Stimulated activated CD8-positive, alpha-beta memory T cell treated with anti-CD3 and anti-CD28 coated beads, Interleukin-4, amount 100 ng/mL, for 24 hours (primary cell): ENCODE measurements at places on chromosomes 12 and 14.

- no peak for DNase-seq
These were observed 31.6 kb downstream of the KCNC2 start for GRCh38 chr12:75177997-75178396.

DNA sequence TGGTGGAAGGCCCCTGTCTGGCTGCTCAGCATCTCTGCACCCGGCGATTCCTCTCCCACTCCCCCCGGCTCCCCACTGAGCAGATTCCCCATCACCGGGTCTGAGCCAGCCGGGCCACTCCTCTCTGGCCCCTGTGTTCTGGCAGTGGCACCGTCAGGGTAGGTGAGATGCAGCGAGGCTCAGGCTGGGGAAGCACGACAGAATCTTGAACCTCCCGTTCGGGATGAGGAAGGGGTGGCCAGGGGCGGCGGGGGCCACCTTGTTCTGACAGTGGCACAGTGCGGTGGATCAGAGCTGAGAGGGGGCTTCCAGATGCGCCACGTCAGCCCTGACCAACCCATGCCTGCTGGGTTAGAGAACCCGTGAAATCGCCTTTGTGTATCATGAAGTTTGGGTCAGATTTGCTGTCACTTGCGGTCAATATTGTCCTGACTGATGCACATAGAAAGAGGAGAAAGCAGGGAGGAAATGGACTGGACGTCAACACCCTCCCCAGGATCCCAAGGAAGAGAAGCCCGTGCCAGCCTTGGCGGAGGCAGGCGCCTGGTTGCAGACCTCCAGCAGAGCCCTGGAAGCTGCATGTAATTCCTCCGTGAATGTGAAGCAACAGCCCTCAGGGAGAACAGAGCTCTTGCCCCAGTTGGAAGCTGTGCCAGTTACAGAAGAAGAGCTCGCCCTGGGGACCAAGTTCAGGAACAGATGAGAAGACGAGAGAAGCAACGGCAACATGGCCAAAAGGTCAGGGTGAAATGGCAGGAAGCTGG is 137.1 kb upstream of the SFSWAP start:
- DNase-seq: no peak

- DNase-seq: no peak
These were observed 46.9 kb upstream of the HIF1A start for GRCh38 chr14:61648377-61648776.

- DNase-seq: no peak
These were observed 104.1 kb upstream of the PPP4R3A start for GRCh38 chr14:91614187-91614586.

DNA sequence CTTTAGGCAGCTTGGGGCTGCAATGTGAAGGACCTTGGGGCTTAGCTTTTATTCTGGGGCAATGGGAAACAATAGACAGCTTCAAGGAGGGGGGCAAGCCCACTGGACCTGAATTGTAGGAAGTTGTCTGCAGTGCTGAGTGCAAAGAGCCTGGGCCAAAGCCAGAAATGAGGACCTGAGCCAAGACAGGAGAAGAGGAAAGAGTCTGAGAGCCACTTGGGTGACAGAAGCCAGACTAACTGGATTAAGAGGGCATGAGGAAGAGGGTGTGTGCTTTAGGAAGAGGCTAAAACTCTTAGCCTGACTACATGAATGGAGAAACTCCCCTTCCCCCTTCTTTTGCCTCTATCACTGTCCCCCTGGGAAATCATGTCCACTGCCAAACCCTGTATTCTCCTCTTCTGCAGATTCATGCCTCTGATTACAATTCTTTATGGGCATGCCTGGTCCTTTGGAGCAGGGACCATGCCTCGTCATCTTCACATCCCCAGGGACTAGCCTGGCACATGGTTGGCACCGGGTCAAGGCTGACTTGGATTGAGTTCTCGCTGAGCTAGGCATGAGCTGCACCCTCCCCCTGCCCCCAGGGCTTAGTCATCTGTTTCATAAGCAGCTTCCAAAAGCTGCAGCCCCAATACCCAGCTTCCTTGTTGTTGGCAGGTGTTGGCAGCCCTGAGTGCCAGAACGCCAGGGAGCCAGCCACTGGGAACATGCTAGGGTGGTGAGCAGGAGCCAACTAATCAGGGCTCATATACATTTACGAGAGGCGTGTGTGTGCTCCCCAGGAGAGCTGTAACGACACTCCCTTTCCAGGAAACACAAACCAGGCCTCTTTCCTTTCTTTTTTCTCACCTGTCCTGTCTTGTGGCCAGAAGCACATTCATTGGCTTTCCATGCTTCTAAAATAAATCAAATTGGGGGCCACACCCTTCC is 27.7 kb upstream of the JDP2 start:
- no peak for DNase-seq

GRCh38 chr12:33111850-33112249 is 215.3 kb upstream of the PKP2 start:
- DNase-seq: no peak

- DNase-seq: no peak
These were observed 68.2 kb downstream of the E2F7 start for GRCh38 chr12:76997011-76997780.

- DNase-seq: no peak
These were observed 589.5 kb downstream of the NOVA1 start for GRCh38 chr14:26008290-26008689.
